ENCODE measurements at places on chromosomes 6 and 20.
A peak's percentile ranks its signal among the peaks of the same experiment; 100 is the strongest.

- no peaks in the 10 kb centered on the region for H3K27me3 ChIP-seq
- H3K27ac ChIP-seq: no peak overlapping the region
- no peaks in the 10 kb centered on the region for H3K36me3 ChIP-seq
- H3K4me3 ChIP-seq: no peak overlapping the region
- no peak for DNase-seq
Observed at GRCh38 chr6:121711472-121711871, 276.0 kb downstream of the GJA1 start.

DNA sequence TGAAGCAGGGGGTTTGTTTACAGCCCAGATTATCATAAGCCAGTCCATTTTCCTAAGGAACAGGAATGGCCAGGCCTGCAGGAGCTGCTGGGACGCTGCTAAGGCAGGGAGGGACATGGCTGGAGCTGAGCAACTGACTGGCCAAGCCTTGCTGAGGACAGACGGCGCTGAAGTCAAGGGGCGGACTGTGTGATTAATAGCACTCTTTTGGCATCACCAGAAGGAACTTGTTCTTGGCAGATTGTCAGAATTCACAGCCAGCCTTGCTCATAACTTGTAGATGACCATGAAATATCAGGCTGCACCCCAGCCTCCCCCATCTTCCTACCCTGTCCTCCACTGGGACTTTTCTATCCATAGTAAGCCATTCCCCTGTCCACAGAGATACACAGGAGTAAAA is 218.8 kb upstream of the RNF24 start:
- no peak overlapping the region for H3K27ac ChIP-seq
- H3K4me1 ChIP-seq: no peaks in the 10 kb centered on the region
- peaks cover 6% of the 10 kb centered on the region for H3K27me3 ChIP-seq
- no peak overlapping the region for H3K4me3 ChIP-seq
- H3K36me3 ChIP-seq: no peaks in the 10 kb centered on the region

- DNase-seq: no peak
- H3K4me1 ChIP-seq: no peaks in the 10 kb centered on the region
- H3K27me3 ChIP-seq: no peaks in the 10 kb centered on the region
- no peaks in the 10 kb centered on the region for H3K36me3 ChIP-seq
- no peak overlapping the region for H3K27ac ChIP-seq
Observed at GRCh38 chr20:43430265-43431133, 27.2 kb upstream of the SRSF6 start.

GRCh38 chr20:32024683-32025295 is 14.6 kb downstream of the CCM2L start:
- peak; percentile 50 for DNase-seq
- H3K4me3 ChIP-seq: no peak overlapping the region
- H3K27ac ChIP-seq: no peak overlapping the region
- H3K27me3 ChIP-seq: no peaks in the 10 kb centered on the region

GRCh38 chr6:132084811-132085509 is 133.8 kb upstream of the CCN2 start:
- no peak for DNase-seq
- no peaks in the 10 kb centered on the region for H3K36me3 ChIP-seq
- no peaks in the 10 kb centered on the region for H3K4me1 ChIP-seq
- H3K4me3 ChIP-seq: no peak overlapping the region
- no peak overlapping the region for H3K27ac ChIP-seq

DNA sequence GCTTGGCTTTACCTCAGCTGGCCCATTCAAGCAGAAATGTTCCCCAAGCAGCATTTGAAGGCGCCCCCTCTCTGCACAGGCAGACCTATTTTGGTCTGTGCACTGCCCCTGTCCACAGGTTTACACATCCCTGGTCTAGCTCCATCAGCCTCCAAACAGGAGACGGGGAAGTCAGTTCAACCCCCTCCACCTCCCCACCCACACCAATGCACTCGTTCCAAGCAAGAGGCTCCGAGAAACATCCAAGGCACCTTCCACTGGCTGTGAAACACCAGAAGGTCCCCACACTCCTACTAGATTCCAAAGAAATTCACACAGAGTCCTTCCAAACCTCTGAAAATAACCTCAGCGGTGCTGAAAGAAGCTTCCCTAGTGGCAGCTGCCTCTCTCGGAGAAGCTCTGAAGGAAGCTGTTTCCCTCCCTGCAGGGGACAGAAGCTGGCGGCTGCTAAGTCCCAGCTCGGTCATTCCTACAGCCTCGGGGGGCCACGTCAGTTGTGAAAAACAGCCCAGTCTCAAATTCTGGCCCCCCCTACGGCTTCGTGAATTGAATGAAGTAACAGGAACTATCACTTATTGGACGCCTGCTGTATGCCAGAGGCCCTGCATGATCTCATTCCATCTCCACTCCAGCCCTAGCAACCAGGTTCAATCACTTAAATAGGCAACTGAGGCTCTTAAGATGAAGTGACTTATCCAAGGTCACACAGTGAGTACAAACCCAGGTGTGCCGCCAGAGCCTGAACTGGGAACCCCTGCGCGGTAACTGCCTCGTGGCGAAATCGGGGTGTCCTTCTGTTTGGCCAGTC is 815 bp downstream of the SPATA2 start:
- H3K4me1 ChIP-seq: peaks cover 26% of the 10 kb centered on the region
- H3K27me3 ChIP-seq: no peaks in the 10 kb centered on the region
- peak overlapping the region; percentile 100 for H3K27ac ChIP-seq
- H3K36me3 ChIP-seq: peaks cover 9% of the 10 kb centered on the region

DNA sequence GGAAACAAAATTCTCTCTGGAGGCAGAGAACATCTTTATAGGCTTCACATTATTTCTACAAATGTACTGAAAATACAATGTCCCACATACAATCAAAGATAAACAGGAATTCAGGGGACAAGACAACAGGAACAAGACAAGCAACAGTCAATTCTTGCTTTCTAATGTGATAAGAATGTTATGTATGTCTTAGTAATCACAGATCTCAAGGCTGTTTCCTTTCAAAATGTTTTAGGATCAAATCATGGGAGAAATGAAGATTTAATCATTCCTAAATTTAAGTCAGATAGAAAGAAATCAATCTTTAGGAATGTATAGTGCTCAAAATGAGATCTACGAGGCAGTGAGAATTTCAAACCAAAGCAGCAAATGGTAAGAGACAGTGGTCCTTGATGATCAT is 32.1 kb downstream of the NEDD9 start:
- H3K4me1 ChIP-seq: peaks cover 40% of the 10 kb centered on the region
- H3K36me3 ChIP-seq: no peaks in the 10 kb centered on the region
- no peak overlapping the region for H3K27ac ChIP-seq
- no peak overlapping the region for H3K4me3 ChIP-seq

DNA sequence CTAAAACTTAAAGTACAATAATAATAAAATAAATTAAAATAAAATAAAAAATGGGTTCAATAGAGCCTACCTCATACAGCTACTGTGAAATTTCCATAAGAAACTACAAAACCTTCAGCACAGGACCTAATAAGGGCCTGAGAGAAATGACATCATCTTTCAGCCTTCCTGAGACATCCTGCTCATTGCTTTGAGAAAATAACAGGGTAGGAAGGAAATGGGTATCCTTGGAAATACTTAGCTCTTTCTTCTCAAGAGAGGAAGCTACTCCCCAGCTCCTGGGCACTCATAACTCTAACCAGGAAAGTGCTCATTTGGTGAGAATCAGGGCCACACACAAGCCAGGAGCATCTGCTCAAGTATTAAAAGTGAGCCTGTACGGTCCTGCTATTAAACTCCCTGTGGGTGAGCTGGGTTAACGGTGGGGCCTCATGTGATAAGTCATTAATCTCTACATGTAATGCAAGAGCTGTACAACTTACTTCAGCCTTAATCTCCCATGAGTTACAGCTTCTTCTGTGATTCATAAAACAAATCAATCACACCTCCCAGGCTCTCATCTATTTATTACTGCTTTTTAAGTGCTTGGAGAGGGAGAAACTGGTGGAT is 141.4 kb downstream of the MAFB start:
- DNase-seq: no peak
- H3K4me3 ChIP-seq: no peak overlapping the region
- no peak overlapping the region for H3K27ac ChIP-seq
- H3K4me1 ChIP-seq: no peaks in the 10 kb centered on the region
- no peaks in the 10 kb centered on the region for H3K36me3 ChIP-seq

DNA sequence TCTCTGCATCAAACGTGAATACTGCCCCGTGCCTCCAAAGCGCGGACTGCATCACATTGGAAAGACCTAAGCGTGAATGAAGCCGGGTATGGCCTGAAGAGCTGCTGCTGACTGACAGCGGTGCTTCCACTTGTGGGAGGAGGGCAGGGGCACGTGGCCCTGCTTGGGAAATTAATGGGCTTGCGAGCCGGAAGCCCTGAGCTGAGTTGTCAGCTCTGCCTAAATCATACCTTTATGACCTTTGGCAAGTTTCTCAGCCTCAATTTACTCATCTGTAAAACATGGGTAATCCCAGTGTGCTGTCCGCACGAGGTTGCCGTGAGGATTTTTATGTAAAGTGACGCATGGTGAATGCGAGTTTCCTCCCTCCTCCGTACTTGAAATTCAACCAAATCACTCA is 67.0 kb upstream of the FOXQ1 start:
- no peak for DNase-seq
- H3K36me3 ChIP-seq: no peaks in the 10 kb centered on the region
- H3K4me3 ChIP-seq: no peak overlapping the region
- no peak overlapping the region for H3K27ac ChIP-seq
- H3K27me3 ChIP-seq: peaks cover 16% of the 10 kb centered on the region

DNA sequence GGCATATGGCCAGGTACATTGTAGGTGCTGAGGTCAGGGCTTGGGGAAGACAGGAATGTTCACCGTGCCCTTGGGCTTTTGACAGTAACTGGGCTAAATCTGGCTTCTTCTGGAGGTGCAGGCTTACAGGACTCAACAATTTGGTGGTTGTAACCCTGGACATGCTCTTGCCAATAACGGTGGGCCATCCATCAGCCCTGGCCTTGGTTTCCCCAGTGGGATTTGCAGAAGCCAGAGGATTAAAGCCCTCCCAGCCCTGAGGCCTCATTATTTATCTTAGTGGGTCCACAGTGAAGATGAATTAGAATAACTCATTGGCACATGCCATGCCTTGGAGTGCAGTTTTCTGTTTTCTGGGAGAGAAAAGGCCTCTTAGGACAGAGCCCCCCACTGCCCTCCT is 44.0 kb downstream of the TOX2 start:
- H3K27me3 ChIP-seq: no peaks in the 10 kb centered on the region
- H3K4me1 ChIP-seq: peaks cover 43% of the 10 kb centered on the region
- no peak for DNase-seq
- no peaks in the 10 kb centered on the region for H3K36me3 ChIP-seq
- H3K4me3 ChIP-seq: no peak overlapping the region

DNA sequence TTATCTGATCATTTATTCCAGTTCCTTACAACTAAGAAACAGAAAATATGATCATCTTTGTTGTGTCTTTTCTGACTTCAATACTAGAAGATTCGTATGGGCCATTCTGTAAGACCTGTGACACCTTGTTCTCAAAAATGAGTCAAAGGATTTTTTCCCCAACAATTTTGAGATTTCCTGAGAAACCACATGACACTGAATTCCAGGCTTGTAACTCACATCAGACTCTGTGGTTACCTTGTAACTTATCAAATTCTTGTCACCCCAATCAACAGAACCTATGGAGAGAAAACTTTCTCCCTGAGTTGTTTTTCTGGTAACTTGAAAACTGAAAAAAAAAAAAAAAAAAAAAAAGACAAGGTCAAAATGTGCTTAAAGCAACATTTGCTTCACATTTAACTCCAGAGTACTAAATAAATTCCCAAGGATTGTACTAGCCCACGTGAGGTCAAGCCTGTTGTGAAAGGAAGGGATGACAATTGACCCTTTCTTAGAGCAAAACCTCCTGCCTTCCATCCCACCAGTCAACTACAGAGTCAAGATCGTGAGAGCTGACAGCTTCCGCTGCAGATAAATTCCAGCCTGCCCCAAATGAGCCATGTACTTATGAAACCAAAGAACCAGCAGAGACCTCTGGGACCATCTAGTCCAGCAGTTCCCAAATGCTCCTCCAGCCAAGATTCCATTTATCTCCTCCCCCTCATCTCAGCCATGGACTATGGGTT is 140.3 kb downstream of the TBX18 start:
- H3K27ac ChIP-seq: no peak overlapping the region
- H3K27me3 ChIP-seq: no peaks in the 10 kb centered on the region

DNA sequence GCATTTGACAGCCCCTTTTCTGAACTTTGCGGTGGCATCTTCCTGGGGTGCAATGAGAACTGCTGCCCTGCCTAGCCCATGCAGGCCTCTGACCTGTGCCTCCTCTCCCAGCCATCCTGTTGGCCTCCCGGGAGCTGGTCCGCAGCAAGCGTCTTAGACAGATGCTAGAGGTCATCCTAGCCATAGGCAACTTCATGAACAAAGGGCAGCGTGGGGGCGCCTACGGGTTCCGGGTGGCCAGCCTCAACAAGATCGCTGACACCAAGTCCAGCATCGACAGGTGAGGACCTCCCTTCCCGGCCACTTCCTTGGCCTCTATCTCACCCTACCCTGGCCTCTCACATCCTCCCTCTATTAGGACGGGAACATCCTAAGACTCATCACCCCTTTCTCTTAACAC is 37.6 kb downstream of the MOCS1 start:
- H3K27me3 ChIP-seq: no peaks in the 10 kb centered on the region
- no peak for DNase-seq
- H3K4me1 ChIP-seq: no peaks in the 10 kb centered on the region
- no peaks in the 10 kb centered on the region for H3K36me3 ChIP-seq
- no peak overlapping the region for H3K4me3 ChIP-seq

- no peak for DNase-seq
- H3K27me3 ChIP-seq: no peaks in the 10 kb centered on the region
- H3K27ac ChIP-seq: no peak overlapping the region
- no peaks in the 10 kb centered on the region for H3K36me3 ChIP-seq
Observed at GRCh38 chr6:157372501-157373280, 8.3 kb upstream of the ZDHHC14 start.

GRCh38 chr6:131600716-131601115 is 27.3 kb downstream of the MED23 start:
- no peak overlapping the region for H3K4me3 ChIP-seq
- no peaks in the 10 kb centered on the region for H3K27me3 ChIP-seq
- DNase-seq: no peak
- no peaks in the 10 kb centered on the region for H3K4me1 ChIP-seq
- no peak overlapping the region for H3K27ac ChIP-seq

DNA sequence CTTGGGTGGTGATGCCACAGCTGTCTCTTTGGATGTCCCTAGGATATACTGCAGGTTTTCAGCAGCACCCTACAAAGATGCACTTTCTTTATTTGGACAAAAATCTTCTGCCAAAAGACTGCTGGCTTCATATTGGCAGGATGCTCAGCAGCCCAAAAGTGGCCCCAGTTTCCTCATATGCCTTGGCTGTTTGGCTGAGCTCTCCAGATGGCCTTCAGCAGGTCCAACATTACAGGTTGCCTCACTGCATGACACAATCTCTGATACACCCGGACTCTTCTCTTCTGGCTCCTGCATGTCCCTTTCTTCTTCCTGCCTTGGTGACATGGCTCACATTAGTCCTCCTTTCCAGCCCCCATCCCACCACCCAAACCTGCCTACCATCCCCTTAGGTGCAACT is 323.7 kb upstream of the CDH4 start:
- H3K27ac ChIP-seq: no peak overlapping the region
- H3K27me3 ChIP-seq: no peaks in the 10 kb centered on the region
- no peaks in the 10 kb centered on the region for H3K36me3 ChIP-seq
- DNase-seq: no peak

GRCh38 chr6:15690510-15690909 is 27.7 kb upstream of the DTNBP1 start:
- no peaks in the 10 kb centered on the region for H3K36me3 ChIP-seq
- no peak overlapping the region for H3K27ac ChIP-seq
- H3K27me3 ChIP-seq: no peaks in the 10 kb centered on the region
- DNase-seq: no peak
- peaks cover 5% of the 10 kb centered on the region for H3K4me1 ChIP-seq
